ENCODE measurements at places on chromosomes 7 and 10.

DNA sequence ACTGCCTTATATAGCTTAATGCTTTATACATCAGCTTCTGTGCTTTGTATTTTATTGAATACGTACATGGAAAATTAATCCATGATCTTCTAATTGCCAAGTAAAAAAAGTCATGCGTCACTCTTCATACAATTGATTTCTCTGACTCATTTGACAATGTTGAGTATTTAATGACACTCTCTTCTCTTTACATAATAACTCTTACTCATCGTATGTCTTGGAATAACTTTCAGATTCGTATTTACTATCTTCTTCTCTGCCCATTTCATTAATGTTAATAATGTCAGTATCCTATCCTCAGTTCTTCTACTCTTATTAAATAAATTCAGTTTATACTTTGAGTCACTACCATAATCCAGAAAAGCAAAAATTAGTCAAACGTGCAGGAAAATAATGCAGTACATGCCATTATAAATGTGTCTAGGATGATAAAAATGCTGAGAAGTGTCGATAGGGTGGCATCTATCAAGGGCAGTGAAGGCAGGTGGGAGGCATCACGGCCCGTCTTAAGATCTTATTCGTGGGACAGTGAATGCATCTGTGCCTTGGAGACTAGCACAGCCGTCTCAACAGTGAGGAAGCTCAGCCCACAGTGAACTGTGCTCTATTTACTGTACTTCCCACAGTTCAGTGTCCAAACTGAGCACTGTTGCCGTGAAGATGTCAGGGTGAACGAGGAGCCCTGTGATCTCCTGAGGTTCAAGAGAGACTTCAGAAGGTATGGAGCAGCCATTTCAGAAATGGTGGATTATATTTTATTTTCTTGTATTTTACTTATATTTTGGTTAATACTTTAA is 39.8 kb upstream of the AKR1E2 start:
- DNase-seq, result no peak

DNA sequence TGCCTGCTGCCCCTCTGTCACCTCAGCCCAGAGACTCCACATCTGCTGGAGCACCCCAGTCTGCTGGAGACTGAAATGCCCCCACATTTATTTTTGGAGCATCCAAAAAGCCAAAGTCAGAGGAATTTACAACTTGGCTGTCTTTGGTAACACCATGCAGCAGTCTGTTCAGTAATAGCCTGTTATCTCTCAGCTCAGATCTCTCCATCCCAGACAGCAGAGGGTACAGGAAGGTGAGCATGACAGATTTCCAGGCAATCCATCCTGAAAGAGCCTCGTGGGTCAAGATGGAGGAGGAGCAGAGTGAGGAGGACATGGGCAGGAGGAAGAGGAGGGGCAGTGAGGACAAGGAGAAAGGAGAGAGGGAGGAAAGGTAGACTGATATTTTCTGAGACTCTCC is 55.9 kb downstream of the GRID1 start:
- no peak for DNase-seq

DNA sequence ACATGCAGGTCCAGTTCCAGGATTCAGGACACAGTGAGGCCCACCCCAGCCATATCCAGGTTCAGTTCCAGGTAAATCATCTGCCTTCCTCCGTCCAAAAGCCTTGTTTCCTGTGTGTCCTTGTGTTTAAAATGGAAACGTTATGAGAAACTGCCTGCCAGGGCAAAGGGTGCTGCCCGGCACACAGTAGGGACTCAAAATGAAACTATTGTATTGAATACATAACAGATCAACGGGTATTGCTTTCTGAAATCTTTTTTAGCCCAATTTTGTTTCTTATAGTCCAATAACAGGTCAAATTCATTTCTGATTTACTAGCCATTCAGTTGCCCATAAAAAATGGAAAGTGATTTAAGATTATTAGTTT is 115.5 kb downstream of the EGFR start:
- no peak for DNase-seq

DNA sequence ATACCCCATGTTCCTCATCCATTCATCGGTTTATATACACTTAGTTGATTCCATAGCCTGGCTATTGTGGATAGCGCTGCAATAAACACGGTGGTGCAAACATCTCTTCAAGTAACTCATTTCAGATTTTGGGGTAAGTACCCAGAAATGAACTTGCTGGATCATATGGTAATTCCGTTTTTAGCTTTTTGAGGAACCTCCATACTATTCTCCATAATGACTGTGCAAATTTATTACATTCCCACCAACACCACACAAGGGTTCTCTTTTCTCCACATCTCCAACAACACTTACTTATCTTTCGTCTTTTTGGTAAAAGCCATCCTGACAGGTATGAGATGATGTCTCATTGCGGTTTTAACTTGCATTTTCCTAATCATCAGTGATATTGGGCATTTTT is 3.7 kb downstream of the NPFFR1 start:
- DNase-seq, result no peak

DNA sequence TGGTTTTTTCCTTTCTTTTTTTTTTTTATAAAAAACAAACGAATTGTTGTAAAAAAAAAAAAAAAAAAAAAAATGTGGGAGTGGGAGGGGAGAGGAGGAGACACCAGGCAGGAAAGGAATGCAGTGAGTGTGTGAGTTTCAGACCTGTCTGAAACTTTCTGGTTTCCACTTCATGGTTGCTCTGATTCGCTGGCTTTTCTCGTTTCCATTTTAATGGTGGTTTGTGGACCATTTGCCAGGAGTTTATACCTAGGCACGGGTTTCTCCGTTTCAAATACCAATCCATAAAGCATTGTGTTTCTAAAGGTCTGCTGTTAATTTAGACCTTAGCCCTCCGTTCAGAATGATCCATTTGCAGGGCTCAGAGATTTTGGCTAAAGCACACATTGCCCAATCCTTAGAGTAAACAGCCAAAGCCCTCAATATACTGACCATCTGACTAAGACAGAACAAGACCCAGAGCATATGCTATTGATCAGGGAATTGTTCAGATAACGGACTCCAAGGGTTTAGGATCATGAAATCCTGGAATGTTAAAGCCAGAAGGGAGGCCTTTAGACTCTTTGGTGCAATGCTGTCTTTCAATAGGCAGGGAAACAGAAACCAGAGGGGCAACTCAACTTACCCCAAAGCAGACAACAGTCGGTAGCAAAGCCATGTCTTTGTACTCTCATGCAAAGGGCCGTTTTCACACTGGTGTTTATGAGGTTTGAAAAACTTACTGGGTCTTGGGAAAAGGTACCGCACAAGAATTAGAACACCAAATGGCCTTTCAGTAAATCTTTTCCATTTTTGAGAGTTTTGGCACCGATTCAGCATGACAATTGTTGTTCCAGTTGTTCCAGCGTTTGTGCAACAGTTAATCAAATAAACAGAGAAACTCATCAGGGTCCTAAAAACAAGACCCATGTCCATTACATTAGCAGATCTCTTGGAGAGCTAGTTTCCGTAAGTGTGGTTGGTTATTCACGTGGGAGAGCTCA is 94.3 kb upstream of the AGBL3 start:
- no peak for DNase-seq

GRCh38 chr7:138500892-138501291 is 40.8 kb downstream of the TRIM24 start:
- no peak for DNase-seq

DNA sequence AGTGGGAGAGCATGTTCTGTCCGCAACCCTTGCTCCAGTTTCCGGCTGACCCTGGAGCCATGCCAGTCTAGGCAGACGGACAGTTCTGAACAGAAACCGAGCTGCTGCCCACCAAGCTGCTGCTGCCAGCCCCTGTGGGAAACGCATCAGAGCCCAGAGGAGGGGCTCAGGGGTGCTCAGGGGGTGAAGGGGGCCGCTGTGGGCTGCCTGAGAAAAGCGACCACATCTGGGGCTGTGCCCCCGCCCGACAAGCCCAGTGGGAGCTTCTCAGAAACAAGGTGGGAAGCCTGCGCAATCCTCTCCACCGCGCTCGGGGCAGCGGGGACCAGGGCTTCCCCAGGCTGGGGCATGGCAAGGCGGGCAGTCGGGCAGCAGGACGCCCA is 38.8 kb upstream of the CFAP46 start:
- no peak for DNase-seq

GRCh38 chr10:45374350-45375052 is 485 bp downstream of the ALOX5 start:
- DNase-seq, result no peak

GRCh38 chr10:9508606-9509005 is 1454.1 kb downstream of the GATA3 start:
- no peak for DNase-seq

DNA sequence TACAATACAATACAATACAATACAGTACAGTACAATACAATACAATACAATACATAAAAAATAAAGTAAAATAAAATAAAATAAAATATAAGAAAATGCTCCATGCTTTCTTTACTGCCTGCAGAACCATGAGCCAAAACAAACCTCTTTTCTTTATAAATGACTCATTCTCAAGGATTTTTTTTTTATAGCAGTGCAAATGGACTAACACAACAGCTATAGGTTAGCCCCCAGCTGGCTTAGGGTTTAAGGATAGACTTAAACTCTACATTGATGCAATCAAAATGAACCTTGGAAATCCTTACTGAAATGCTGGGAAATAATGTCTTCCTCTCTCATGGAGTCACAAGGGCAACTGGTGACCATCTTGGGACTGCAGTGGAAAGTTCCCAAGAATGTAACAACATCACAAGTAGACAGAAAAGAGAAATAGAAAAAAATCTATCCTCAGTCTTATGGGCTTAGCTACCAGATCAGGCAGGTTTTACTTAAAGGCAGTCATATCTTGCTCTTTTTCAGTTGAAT is 348.9 kb downstream of the ARL4A start:
- DNase-seq, result no peak

- DNase-seq, result no peak
Measured at GRCh38 chr7:36315309-36315944, 74.2 kb upstream of the ANLN start.

- DNase-seq, result no peak
Measured at GRCh38 chr10:30432622-30433305, 1.2 kb upstream of the MAP3K8 start.

DNA sequence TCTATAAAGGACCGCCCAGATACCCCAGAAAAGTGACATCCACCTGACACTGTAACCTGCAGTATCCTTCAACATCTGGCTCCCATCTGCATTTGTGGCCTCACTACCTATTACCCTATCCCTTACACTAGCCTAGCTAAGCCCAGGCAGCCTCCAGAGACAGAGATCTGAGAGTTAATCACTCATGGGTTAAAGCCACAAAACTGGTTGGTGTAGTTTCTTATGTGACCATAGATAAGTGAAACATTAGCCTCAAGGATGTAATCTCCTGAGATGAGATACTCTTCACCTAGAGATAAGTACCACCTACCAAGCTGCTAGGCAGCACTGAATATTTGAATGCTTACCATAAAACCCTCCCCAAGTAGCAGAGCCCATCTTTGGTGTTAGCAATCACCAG is 35.4 kb downstream of the CTTNBP2 start:
- DNase-seq, result no peak

DNA sequence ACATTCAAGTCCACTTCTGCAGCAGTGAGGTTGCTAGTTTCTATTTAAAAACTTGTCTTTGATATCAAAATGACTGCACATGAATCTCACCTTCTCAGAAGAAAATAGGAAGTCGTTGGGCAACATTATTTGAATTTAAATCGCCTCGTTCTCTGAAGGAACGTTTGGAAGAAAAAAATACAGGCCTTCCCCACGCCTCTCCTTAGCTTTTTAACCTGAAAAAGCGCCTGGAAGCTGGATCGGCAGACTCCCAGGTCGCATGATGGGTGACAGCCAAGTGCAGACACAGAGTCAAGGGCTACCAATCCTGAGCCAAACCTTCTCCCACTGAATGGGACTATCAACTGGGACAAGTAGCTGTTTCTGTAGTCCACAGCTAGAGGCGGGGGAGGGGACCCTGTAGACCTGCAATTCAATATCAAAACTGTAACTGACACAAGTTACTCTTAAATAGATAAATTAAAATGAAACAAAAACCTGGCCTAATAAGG is 2.2 kb downstream of the FAM53B start:
- no peak for DNase-seq

DNA sequence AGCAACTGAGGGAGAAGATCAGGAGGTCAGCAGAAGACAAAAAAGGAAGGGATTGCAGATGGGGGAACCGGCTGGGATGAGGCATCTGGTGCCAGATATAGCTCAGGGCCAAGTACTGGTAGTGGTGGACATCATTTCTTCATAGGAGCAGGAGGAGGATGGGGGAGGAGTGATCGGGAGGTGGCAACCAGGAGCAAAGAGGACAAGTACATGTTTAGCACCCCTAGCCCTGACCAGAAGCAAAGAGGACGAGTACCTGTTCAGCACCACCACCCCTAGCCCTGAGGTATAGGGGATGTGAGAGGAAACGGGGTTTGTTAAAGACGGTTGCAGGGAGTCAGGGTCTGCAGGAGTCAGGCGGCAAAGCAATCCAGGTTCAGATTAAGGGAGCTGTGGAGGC is 84.5 kb upstream of the NPS start:
- DNase-seq, result no peak

- DNase-seq, result no peak
Measured at GRCh38 chr7:21011153-21011552, 224.5 kb upstream of the SP8 start.

- DNase-seq, result no peak
Measured at GRCh38 chr10:8350250-8350967, 295.9 kb downstream of the GATA3 start.

DNA sequence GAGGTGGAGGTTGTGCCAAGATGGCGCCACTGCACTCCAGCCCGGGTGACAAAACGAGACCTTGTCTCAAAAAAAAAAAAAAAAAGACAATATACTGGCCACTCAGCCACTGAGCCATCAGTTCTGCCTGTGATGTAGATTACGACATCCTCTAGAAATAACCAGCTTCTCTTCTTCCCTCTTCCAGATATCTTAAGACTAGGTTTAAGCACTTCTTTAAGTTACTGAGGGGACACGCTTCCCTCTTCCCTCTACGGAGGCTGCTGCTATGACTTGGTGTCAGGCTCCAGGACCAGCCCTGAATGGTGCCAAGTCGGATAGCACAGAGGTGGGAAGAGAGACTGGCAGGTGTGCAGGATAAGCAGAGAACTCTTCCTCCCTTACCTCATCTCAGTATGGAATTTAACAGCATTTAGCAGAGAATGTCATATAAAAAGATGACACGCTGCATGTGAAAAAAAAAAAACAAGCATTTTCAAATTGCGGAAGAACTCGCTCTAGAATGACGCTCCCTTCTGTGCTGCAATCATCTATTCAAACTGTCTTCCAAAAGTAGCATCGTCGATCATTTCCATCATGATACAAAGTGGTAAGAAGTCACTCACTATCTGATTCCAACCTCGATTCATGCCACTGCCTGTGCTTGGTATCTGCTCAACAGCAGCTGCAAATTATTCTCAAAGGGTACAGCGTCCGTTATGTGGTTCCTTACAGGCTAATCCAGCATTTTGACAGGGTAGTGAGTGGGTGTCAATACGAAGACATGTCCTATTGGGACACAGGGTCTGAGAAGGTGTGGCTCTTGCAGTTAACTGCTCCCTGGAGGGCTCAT is 13.8 kb downstream of the DAGLB start:
- DNase-seq, result no peak

GRCh38 chr7:15305002-15305600 is 256.7 kb downstream of the AGMO start:
- DNase-seq, result no peak
